Activated T-cell treated with anti-CD3 and anti-CD28 coated beads, Interleukin-2, amount 50 U/mL, for 48 hours (primary cell): ENCODE measurements at places on chromosomes 11 and 22.

- DNase-seq, result no peak
Observed at GRCh38 chr11:15613789-15614188, 499.1 kb downstream of the INSC start.

DNA sequence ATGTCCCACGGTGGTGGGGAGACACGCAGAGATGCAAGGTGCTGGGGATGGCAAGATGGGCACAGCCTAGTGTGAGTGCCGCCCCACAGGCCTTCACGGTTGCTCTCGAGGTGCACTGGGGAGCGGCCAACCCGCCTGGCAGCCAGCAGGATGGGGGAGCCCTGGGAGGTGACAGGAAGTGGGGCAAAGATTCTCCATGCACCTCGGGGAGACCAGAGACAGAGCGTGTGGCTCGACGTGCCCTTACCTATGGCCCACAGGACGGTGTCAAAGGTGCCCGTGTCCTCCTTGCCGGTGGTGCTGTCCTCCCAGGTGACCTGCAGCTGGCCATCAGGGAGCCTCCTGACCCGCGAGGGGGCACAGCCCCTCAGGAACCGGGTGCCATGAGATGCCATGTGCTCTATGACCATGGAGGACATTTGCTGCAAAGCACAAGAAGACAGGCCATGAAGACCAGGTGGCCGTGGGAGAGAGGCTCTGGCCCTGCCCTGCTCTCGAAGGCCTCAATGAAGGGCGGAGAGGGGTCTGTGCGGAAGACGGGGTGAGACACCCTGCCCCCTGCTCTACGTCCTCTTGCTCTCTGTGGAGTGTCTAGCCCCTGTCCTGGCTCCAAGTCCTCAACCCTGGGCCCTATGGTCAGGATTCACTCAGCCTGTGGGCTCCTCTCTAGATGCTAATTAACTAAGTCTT, 40.6 kb upstream of the GNB1L start:
- DNase-seq, result no peak

GRCh38 chr22:28034145-28034759, 115.2 kb upstream of the PITPNB start:
- no peak for DNase-seq

DNA sequence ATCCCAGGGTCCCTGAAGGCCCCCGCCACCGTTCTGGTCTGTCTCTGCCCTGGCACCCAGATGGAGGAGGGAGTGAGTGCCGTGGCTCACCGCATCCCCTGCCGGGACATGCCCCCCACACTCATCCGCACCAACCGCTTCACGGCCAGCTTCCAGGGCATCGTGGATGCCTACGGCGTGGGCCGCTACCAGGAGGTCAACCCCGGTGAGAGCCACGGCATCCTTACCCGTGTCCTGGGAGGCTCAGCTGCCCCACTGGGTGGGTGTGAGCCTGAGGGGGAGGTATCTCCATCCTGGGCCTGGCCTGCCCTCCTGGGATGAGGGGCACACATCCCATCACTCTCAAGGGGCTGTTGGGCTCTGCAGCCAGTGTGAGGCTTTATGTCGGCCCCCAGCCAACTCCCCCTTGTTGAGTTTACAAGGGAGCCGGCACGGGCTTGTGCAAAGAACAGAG, 6.1 kb downstream of the TCIRG1 start:
- DNase-seq, result no peak

DNA sequence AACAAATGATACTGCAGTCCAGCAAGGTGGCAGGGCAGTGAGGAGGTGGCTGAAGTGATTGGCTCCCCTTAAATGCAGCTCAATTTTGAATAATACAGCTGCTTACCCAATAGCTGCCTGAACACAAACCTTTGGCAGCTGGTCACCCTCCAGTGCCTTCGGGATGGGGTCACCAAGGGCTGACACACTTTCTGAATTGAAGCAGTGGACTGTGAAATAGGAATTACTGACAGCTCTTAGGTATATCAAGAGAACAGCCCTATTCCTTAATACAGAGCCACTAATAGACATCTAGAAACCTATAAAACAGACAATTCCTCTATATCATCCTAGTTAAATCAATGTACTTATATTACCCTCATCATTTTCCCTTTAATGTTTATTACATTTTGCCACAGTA, 474.2 kb upstream of the KIRREL3 start:
- no peak for DNase-seq

DNA sequence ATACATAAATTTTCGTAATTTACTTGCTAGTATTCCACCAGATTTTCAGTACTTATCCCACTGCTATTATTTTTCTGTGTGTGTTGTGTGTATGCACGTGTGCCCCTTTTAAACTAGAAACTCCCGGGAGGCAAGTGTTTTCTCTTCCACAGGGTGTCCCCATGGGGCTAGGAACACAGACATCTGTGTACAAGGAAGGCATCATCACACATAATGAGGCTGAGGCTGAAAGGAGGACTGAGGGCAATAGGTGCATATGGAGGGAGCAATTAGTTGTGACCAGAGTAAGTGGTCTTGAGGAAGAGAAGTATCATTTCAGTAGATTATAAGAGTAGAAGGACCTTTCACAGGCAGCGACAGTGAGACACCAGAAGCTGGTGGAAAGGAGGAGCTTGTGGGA, 2.1 kb upstream of the DPAGT1 start:
- DNase-seq, result no peak

- no peak for DNase-seq
Observed at GRCh38 chr22:39877079-39877845, 16.3 kb downstream of the ENTHD1 start.

GRCh38 chr11:109422870-109423465, 978 bp downstream of the C11orf87 start:
- DNase-seq, result no peak

DNA sequence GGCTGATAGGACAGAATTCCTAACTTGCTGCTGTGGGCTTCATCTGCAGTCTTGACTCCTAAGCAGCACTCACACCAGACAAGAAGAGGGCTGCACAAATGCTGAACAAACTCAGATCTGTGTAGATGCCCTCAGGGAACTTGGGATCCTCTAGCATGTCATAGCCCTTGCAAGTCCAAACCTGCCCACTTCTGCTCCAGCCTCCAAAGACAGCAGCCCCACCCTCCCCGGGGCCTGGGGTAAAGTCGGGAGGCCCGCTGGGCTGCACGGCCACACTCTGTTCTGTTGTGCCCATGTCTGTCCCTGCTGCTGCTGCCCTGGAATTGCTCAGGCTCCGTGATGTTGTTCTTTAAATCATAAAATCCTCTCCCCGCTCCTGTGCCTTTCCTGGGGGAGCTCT, 28.3 kb downstream of the DRD2 start:
- no peak for DNase-seq

GRCh38 chr11:7490535-7490934, 5.2 kb downstream of the OLFML1 start:
- no peak for DNase-seq

GRCh38 chr11:8260202-8260966, 3.3 kb downstream of the LMO1 start:
- no peak for DNase-seq

DNA sequence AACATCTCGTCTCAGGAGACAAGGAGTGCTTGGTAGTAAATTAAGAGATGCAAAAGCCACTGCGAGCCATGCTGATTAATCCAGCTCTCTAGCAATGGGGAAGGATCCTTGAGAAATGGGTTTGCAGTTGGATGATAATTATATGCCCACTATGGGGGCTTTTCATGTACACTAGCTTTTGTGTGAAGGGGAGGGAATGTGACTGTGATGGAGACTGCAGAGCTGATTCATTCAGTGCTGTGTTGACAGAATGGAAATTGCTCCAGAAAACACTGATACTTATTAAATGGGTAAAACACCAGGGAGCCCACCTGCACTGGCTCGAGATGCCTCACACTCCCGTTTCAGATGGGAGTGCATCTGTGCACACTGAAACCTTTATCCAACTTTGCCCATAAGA, 37.0 kb upstream of the KIRREL3 start:
- DNase-seq, result no peak

DNA sequence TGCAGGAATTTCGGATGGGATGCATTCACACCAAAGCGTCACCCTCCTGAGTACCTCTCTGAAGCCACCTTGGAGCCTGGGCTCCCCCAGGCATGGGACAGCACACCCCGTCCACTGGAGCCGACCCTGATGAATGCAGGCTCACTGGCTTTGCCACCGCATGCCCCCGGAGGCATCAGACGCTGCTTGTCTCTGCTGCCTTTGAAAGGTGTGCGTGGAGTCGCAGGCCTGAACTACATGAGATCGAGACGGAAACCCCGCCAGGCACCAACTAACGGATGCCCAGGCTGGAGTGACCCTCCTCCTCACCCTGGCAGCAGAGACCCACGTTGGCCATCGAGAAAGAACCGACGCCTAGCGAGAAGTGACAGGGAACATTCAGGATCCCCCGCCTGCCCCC, 22.5 kb downstream of the KRTAP5-5 start:
- DNase-seq, result no peak

GRCh38 chr22:39765046-39765445, 128.5 kb downstream of the ENTHD1 start:
- DNase-seq, result no peak
